ENCODE measurements at places on chromosomes 12 and 14.

DNA sequence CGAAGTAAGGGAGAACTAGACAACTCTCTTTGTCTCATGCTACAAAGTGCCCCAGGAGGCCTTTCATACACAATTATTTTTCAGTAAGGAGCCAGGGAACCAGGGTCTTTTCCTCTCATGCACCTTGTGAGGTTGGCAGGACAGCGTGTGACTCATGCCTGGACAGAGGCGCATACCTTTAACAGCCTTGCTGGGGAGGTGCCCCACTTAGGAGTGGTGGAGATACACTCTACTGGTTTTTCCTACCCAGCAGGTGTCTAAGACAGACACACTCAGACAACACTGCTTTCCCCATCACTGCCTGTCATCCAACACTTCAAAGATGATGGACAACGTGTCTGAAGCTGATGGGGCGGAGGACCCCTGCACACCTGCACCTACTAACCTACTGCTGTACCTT is 49.1 kb downstream of the B4GALNT3 start:
- DNase-seq, result no peak

DNA sequence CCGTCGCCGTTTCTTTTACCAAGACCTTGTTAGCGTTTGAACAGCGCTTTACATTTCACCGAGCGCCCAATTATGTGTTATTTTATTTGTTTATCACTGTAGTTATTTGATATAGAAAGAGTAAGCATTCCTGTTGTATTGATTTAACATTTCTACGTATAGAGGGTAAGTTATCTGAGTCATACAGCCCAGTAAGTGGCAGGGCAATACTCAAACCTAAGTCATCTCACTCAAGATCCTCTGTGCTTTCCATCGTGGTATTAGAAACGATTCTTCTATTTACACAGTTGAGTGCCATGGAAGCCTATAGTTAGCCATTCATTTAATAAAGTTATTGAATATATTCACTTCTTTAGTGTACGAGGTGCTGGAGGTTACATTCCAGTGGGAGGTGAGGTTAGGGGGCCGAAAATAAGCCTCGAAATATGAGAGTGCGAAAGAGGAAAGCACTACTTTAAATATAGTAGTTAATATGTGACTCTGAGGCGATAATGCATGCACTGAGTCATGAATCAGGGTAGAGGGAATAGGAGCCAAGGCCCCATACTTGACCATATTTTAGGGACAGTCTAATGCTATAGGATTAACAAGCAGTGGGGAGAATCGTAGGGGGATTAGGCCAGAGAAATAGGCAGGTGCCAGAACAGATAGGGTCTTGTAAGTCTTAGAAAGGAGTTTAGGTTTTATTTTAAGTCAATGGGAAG is 629 bp downstream of the RAD51AP1 start:
- no peak for DNase-seq

DNA sequence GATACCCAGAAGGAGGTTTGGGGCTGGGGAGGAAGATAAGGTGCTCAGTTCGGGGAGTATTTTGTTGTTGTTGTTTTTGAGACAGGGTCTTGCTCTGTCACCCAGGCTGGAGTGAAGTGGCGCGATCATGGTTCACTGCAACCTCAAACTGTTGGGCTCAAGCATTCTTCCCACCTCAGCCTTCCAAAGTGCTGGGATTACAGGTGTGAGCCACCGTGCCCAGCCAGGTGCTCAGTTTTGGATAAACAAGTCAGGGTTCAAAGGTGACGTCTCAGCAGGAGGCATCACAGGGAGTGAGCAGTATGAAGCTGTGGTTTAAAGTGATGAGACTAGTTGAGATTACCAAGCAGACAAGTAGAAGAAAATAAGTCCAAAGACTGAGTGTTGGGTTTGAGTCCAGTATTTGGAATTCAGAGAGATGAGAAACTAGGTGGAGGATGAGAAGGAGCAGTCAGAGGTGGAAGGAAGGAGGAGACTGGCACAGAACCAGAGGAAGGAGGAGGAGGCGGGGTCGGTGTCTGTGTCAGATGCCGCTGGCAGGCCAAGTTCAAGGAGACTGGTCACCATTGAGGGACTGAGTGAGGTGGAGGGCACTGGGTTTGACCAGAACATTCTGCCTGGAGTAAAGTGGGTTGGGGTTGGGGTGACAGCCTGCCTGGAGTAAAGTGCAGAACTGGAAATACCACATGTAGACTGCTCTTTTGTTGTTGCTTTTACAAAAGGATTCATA is 16.1 kb downstream of the SLC35E3 start:
- DNase-seq, result no peak

DNA sequence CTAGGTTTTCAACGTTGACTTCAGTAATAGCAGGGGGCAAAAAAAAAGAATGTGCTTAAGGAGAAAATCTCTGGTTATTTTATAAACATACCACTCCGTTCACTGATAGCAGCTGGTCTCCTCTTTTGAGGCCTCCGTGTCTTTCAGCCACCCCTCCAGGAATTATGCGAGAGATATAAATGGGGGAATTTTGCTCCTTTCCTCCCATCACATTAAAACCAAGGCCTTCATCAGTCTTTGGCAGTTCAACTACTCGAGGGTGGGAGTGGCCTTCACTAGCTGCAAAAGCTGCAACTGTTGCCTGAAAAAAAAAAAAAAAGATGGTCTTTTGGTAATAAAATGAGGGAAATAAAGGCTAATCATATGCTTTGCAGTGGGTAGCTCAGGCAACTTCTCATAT is 92.1 kb downstream of the LIN7A start:
- no peak for DNase-seq

GRCh38 chr12:124497658-124498057 is 69.8 kb downstream of the NCOR2 start:
- DNase-seq, result no peak

GRCh38 chr12:10395390-10395998 is 5.7 kb upstream of the KLRK1 start:
- no peak for DNase-seq

DNA sequence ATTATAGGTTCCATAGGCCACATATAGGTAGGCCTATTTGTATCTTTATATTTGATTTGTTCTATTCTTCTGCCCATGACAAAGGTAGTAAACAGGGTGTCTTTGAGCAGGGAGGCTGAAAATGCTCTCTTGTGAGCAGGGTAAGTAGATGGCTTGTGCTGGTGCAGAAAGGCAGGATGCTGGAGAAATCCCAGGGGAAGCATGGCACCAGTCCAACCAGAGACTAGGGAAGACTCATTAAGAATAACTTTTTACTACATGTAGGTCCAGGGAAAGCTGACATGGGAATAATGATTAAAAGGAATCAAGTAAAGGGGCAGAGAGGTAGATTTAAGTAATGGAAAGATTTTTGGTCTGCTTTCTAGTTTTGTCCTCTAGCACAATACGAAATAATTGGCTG is 245.0 kb downstream of the RGS6 start:
- DNase-seq, result no peak

GRCh38 chr12:31685801-31686200 is 26.3 kb downstream of the ETFBKMT start:
- DNase-seq, result no peak

All from stimulated activated CD4-positive, alpha-beta T cell treated with anti-CD3 and anti-CD28 coated beads, Interleukin-2, amount 100 ng/mL, for 48 hours (primary cell).